ENCODE measurements at places on chromosomes 3 and 15. TPM values are rescaled to one million over a fixed set of nuclear protein-coding genes. Genes with fewer than 3 reads are reported as not detected.

GRCh38 chr3:61358364-61358763 is 107.1 kb upstream of the FHIT start:
- H3K4me1 ChIP-seq: no peaks in the 10 kb centered on the region
- no peak overlapping the region for H3K4me3 ChIP-seq
- H3K27ac ChIP-seq: no peak overlapping the region
- no peaks in the 10 kb centered on the region for H3K27me3 ChIP-seq
- no peaks in the 10 kb centered on the region for H3K36me3 ChIP-seq

GRCh38 chr3:153901991-153902390 is 219.2 kb upstream of the ARHGEF26 start:
- no peaks in the 10 kb centered on the region for H3K27me3 ChIP-seq
- no peak for DNase-seq
- H3K4me1 ChIP-seq: no peaks in the 10 kb centered on the region
- no peak overlapping the region for H3K27ac ChIP-seq

GRCh38 chr3:125382298-125382697 is 7.2 kb upstream of the ZNF148 start:
- DNase-seq: no peak
- no peak overlapping the region for H3K27ac ChIP-seq
- no peaks in the 10 kb centered on the region for H3K36me3 ChIP-seq
- H3K27me3 ChIP-seq: no peaks in the 10 kb centered on the region
- H3K4me3 ChIP-seq: no peak overlapping the region
- H3K4me1 ChIP-seq: no peaks in the 10 kb centered on the region

DNA sequence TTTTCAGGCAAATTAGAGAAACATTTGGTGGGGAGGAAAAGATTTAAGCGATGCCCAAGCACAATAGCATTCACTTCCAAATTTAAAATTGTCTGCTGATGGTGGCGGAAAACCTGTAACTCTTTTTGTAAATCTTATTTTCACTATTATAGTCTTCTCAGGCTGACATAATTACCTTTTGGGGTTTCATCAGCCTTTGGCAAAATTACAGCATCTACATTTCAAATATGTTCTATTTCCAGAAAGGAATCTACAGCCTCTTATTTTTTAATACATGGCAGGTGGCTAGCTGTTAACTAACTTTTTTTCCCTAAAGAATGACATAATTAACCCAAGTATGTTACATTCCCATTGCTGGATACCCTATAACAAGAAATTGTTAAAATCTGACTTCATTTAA is 391.5 kb upstream of the CCDC54 start:
- no peaks in the 10 kb centered on the region for H3K27me3 ChIP-seq
- DNase-seq: no peak
- H3K4me3 ChIP-seq: no peak overlapping the region
- no peaks in the 10 kb centered on the region for H3K36me3 ChIP-seq

GRCh38 chr3:14508966-14509795 is 31.0 kb downstream of the GRIP2 start:
- no peak overlapping the region for H3K4me3 ChIP-seq
- DNase-seq: peak; percentile 92
- H3K27ac ChIP-seq: no peak overlapping the region

GRCh38 chr3:13215940-13216546 is 142.8 kb upstream of the IQSEC1 start:
- H3K27me3 ChIP-seq: no peaks in the 10 kb centered on the region
- no peaks in the 10 kb centered on the region for H3K36me3 ChIP-seq
- no peak overlapping the region for H3K4me3 ChIP-seq

GRCh38 chr3:48621461-48621869 is at the start of gene TMEM89:
Gene TMEM89, minus strand, starts transcription at chr3:48621769. Its CDS starts 13 bp downstream, at chr3:48621756.
- H3K36me3 ChIP-seq: no peaks in the 10 kb centered on the region
- H3K4me3 ChIP-seq: no peak within 1 kb of the TSS
- H3K27me3 ChIP-seq: no peaks in the 10 kb centered on the region
- H3K4me1 ChIP-seq: peaks cover 5% of the 10 kb centered on the region
- DNase-seq: no peak

DNA sequence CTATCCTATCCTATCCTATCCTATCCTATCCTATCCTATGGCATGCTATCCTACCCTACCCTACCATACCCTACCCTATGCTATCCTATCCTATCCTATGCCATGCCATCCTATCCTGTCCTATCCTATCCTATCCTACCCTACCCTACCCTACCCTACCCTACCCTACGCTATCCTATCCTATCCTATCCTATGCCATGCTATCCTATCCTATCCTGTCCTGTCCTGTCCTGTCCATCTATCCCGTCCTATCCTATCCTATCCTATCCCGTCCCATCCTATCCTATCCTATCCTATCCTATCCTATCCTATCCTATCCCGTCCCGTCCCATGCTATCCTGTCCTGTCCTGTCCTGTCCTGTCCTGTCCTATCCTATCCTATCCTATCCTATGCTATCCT is 57.4 kb downstream of the SLC6A11 start:
- H3K4me3 ChIP-seq: no peak overlapping the region
- H3K27ac ChIP-seq: no peak overlapping the region
- no peaks in the 10 kb centered on the region for H3K4me1 ChIP-seq

Gene GPR87
- total RNA-seq: not detected

Gene SCAANT1
- not detected for total RNA-seq

Gene GPR160
- 4.1 TPM for total RNA-seq
